Endodermal cell (in vitro differentiated cells): ENCODE measurements at places on chromosomes 4 and X.

GRCh38 chr4:6620296-6620695, 20.2 kb upstream of the MRFAP1 start:
- no peak overlapping the region for H3K27ac ChIP-seq
- no peaks in the 10 kb centered on the region for H3K27me3 ChIP-seq
- peaks cover 13% of the 10 kb centered on the region for H3K36me3 ChIP-seq
- no peaks in the 10 kb centered on the region for H3K4me1 ChIP-seq

DNA sequence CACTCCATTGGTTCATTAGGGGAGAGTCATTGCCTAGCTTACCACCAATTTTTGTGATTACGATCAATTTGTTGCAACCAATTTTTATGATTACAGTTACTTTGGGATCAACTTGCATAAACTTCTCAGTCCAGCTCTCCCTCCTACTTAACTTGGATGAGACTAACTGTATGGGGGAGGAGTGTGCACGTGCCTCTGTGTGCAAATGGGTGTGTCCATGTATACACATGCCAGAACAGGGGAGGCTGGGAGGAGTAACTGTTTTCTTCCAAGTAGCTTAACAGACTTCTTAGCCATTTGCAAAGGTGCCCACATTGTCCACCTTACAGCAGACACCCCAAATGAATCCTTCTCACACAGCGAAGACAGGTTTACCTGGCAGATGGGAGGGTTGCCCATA, 117.7 kb upstream of the VCX3B start:
- no peaks in the 10 kb centered on the region for H3K27me3 ChIP-seq
- no peak for DNase-seq
- no peak overlapping the region for H3K27ac ChIP-seq
- H3K4me3 ChIP-seq: no peak overlapping the region
- no peaks in the 10 kb centered on the region for H3K4me1 ChIP-seq

GRCh38 chr4:133152831-133153481, 3.9 kb downstream of the PCDH10 start:
- no peak overlapping the region for H3K27ac ChIP-seq
- DNase-seq: peak; percentile 46
- H3K4me1 ChIP-seq: no peaks in the 10 kb centered on the region
- no peaks in the 10 kb centered on the region for H3K27me3 ChIP-seq

DNA sequence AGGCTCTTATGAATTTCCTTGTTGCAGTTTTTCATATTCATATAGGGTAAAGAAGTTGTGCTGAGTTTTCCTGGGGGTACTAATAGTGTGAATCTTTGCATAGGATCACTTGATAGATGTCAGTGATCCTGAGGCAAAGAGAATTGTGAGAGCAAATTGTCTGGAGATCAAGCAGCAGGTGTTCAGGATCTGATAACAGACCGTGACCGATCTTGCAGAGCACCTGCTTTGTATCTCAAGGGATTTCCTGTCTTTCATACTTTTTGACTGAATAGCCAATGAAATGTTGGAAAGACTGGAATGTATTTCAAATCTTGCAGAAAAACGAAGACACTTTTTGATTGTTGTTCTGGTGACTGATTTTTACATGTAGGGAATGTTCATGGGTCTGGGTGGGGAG, 914.5 kb downstream of the STIM2 start:
- H3K36me3 ChIP-seq: no peaks in the 10 kb centered on the region
- no peaks in the 10 kb centered on the region for H3K4me1 ChIP-seq
- no peaks in the 10 kb centered on the region for H3K27me3 ChIP-seq
- DNase-seq: no peak
- no peak overlapping the region for H3K4me3 ChIP-seq
- no peak overlapping the region for H3K27ac ChIP-seq

GRCh38 chr4:1582227-1582626, 101.9 kb downstream of the FAM53A start:
- H3K4me3 ChIP-seq: no peak overlapping the region
- peaks cover 4% of the 10 kb centered on the region for H3K4me1 ChIP-seq
- H3K27ac ChIP-seq: no peak overlapping the region
- peaks cover 13% of the 10 kb centered on the region for H3K27me3 ChIP-seq

DNA sequence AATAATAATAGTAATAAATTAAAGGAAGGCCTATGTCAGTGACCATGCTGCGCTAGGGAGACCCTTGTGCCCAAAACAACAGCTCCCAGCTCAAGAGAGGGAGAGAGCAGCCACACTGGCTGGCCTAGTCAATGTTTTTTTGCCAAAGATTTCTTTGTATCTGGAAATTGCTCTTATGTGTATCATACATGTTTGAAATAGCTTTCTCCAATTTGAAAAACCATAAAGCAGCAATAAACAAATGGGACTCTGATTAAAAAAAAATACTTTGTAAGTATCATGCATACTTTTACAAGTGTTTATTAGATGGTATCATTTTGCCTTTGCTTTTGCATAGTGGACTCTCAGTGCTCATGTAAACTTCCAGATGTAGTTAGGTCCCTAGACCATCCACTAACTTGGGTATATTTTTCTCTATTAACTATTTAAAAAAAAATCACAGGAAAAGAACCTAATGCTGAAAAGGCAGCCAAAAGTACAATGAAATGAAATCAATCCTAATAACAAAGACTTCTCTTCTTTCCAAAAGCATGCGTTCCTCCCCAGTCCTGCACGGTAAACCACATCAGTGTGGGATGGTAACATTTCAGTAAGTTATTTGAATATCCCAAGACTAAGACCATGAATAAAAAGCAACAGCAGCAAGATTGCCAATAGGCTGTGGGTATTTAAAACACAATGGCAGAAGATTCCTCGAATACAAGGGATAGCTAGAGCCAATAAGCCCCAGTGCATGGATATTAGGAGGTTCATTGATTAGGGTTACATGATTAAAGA, 117.6 kb downstream of the PALLD start:
- H3K27ac ChIP-seq: no peak overlapping the region
- no peak overlapping the region for H3K4me3 ChIP-seq
- peaks cover 9% of the 10 kb centered on the region for H3K4me1 ChIP-seq
- H3K27me3 ChIP-seq: no peaks in the 10 kb centered on the region
- no peak for DNase-seq

DNA sequence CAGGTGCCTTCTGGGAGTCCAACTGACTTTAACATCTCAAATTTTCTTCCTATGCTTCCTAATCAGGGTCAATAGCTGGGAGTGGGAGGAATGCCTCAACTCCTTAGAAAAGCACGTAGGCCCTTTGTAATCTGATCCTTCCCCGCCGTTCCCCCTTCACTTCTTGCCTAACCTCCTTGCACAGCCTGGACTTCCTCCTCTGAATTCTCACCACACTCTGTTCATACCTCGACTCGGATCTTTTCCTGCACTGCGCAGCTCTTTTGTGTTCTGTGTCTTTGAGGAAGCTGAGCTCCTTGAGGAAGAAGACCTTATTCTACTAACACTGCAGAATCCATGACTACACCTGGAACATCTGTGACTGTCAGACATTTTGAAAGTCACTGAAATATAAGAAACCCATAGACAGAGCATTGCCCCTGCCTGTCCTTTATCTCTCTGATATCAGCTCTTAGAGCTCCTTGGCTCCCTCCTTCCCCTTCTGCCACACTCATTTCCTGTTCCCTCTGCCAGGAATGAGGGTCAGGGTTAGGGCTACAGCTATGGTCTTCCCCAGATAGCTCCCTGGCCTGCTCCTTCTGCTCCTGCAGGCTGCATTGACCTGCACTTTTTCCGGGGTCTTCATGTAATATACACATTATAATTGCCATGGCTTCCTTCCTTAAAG, 140.2 kb upstream of the LDB2 start:
- no peak for DNase-seq
- no peak overlapping the region for H3K27ac ChIP-seq
- no peak overlapping the region for H3K4me3 ChIP-seq
- H3K36me3 ChIP-seq: no peaks in the 10 kb centered on the region

GRCh38 chr4:146520896-146521540, 722 bp downstream of the SLC10A7 start:
- peak overlapping the region; percentile 98 for H3K4me3 ChIP-seq
- no peaks in the 10 kb centered on the region for H3K36me3 ChIP-seq
- peaks cover 36% of the 10 kb centered on the region for H3K27me3 ChIP-seq
- no peaks in the 10 kb centered on the region for H3K4me1 ChIP-seq
- no peak overlapping the region for H3K27ac ChIP-seq

DNA sequence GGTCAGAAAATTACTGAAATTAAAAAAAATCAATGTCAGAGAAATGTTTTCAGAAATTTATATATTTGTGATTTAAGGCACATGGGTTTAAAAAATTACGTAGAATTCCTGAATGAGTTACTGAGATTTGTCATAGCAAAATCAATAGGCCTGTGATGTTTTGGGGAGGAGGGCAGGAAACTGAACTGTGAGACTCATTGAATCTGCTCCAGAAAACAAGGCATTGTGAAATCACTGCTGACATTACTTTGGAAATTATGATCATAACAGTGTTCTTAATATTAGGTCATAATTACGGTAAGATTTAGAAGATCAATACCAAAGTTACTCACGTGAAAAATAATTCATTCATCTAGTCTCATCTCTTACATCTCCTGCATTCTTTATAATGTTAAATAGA, 5.3 kb downstream of the FGF5 start:
- DNase-seq: no peak
- H3K36me3 ChIP-seq: no peaks in the 10 kb centered on the region
- H3K27ac ChIP-seq: no peak overlapping the region
- H3K4me3 ChIP-seq: no peak overlapping the region
- H3K27me3 ChIP-seq: peaks cover 79% of the 10 kb centered on the region

DNA sequence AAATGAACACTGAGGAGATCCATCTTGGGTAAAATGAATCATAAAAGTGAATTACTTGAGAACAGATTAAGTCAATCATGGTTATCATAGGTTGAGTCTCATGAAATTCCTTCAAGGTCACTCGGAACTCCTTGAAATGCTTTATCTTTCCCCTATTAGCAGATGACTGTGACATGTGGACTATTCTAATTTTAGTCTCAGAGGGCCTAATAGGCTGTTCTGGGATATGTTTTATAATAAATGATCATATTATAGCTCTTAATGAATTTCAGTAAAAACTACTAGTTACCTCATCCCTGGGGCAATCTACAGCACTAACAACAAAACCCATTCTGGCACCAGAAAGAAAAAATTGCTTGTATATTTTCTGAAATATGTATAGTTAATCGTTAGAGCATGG, 44.7 kb downstream of the SPATA4 start:
- no peak for DNase-seq
- H3K4me3 ChIP-seq: no peak overlapping the region
- no peak overlapping the region for H3K27ac ChIP-seq
- no peaks in the 10 kb centered on the region for H3K36me3 ChIP-seq
- H3K27me3 ChIP-seq: no peaks in the 10 kb centered on the region

- no peaks in the 10 kb centered on the region for H3K36me3 ChIP-seq
- DNase-seq: no peak
- peaks cover 9% of the 10 kb centered on the region for H3K4me1 ChIP-seq
- H3K4me3 ChIP-seq: no peak overlapping the region
These were observed 109.9 kb upstream of the LIMCH1 start for GRCh38 chr4:41427931-41428600.

DNA sequence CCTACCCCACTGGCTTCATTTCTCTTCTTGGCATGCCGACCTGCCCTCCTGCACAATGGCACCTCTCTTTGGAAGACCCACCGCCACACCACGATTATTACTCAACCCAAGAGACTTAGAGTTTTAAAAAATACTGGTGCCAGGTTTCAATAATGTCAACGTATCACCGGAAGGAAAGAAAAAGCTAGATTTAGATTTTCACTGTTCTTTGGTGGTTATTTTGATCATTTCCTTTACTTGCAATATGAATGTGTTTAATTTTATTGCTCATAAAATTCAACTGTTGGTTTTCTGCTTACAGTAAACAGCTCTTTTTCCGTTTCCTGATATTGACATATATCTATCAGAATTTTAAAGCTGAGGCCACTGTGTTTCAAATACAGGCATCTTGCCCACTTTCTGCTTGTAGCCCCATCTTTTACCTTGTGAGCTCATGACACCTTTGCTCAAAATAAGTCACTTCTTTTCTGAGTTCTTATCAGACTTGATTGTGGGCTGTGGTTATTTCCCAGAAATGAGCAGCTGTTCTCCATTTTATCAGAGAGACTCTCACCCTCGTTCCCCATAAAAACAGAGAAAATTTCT, 439.1 kb downstream of the INPP4B start:
- no peak overlapping the region for H3K27ac ChIP-seq
- DNase-seq: no peak
- peaks cover 8% of the 10 kb centered on the region for H3K4me1 ChIP-seq
- no peaks in the 10 kb centered on the region for H3K27me3 ChIP-seq

DNA sequence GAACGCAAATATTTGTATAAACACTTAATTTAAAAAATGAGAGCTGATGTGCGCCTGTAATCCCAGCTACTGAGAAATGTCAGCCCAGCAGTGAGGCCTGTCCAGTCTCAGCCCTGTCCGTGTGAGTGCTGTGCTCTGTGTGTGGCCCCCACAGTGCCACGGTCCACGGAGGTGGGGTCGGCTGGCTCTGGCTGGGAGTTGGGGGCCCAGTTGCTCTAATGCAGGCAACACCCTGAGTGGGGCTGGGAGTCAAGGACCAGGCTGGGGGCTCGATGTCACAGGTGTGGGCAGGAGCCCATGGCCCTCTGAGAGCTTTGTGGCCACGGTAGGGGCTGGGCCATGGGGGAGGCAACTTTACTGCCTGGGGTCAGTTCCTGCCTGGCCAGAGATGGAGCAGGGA, 12.8 kb downstream of the PCGF3 start:
- no peak for DNase-seq
- no peak overlapping the region for H3K27ac ChIP-seq
- H3K36me3 ChIP-seq: peaks cover 22% of the 10 kb centered on the region
- H3K4me3 ChIP-seq: no peak overlapping the region
- no peaks in the 10 kb centered on the region for H3K4me1 ChIP-seq

GRCh38 chrX:138858951-138859350, 147.4 kb upstream of the FGF13 start:
- DNase-seq: no peak
- H3K27ac ChIP-seq: no peak overlapping the region
- H3K4me3 ChIP-seq: no peak overlapping the region
- H3K27me3 ChIP-seq: no peaks in the 10 kb centered on the region
- no peaks in the 10 kb centered on the region for H3K36me3 ChIP-seq

DNA sequence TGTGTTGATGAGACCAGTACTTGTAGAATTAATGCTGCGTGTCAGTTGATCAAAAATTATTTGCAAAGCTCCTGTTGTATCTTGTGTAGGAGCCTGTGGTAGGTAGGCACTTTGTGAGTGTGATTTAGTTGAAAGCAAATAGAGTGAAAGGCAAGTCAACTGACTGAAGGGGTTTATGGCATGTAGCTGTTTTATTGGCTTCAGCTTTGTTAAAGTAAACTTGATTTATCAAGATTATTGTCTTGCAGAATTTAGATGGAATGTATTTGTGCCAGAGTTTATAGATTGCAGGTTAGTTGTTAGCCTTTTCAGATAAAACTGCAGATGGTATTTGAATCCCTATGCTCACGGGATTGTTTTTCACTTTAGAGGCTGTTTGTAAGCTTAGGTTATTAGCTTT, 128.0 kb downstream of the FRAS1 start:
- no peaks in the 10 kb centered on the region for H3K27me3 ChIP-seq
- no peak for DNase-seq
- peaks cover 8% of the 10 kb centered on the region for H3K4me1 ChIP-seq
- H3K36me3 ChIP-seq: no peaks in the 10 kb centered on the region
- H3K27ac ChIP-seq: no peak overlapping the region
- no peak overlapping the region for H3K4me3 ChIP-seq
